ENCODE measurements at places on chromosomes 16 and 17.

DNA sequence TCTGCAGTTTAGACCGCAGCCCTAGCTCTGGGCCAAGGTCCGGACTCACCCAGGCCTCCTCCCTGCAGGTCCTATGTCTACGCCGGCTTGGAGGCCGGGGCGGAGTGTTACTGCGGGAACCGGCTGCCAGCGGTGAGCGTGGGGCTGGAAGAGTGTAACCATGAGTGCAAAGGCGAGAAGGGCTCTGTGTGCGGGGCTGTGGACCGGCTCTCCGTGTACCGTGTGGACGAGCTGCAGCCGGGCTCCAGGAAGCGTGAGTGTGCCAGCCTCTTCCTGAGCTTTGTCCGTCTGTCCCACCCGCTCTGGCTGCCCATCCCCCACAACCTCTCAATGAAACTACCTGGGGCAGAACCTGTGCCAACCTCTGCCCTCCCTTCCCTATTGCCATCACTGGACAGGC is 20.1 kb downstream of the WSCD1 start:
- no peak for DNase-seq

GRCh38 chr17:60390925-60391470 is 935 bp downstream of the USP32 start:
- no peak for DNase-seq

- no peak for DNase-seq
Measured at GRCh38 chr17:43645765-43646481, 15.8 kb downstream of the MEOX1 start.

- DNase-seq = peak; percentile 33
Measured at GRCh38 chr17:55295411-55296170, 30.8 kb downstream of the HLF start.

- no peak for DNase-seq
Measured at GRCh38 chr17:81143717-81144422, 21.4 kb upstream of the PVALEF start.

GRCh38 chr16:48459167-48459566 is 74.0 kb upstream of the SIAH1 start:
- DNase-seq = no peak

Data from T-helper 2 cell (primary cell).